Tongue (tissue), 3 donors: ENCODE measurements at places on chromosomes 7 and 10. TPM values are rescaled to one million over a fixed set of nuclear protein-coding genes. Genes with fewer than 3 reads are reported as not detected.

GRCh38 chr7:135313971-135314370, 80.3 kb downstream of the STRA8 start:
- DNase-seq = no peak

DNA sequence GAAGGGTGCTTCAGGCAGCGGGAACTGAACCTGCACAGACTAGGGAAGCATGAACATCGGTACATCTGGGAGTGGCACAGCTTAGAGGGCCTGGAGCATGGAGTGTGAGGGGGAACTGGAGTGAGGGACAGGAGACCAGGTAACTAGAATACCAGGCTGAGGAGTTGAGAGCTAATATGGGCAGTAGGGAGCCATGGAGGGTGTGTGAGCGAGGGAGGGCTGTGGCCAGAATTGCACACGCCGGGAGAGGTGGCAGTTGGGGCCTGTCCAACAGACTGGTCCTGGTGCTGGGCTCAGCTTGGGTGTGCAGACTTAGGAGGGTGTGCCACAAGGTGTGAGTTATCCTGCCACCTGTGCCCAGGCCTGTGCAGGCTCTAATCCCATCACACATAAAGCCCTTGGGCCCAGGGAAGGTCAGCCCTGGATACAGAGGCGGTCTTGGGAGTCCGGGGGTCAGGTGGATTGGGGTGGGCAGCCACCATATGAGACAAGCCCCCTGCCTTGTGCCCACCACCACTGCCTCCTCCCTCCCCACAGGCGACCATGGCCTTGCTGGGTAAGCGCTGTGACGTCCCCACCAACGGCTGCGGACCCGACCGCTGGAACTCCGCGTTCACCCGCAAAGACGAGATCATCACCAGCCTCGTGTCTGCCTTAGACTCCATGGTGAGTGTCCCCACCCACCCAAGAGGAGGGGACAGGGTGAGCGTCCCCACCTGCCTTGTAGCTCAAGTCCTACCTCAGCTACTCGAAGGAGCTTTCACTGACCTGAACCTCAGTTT, 54.0 kb downstream of the GTF2IRD1 start:
- no peak for DNase-seq

DNA sequence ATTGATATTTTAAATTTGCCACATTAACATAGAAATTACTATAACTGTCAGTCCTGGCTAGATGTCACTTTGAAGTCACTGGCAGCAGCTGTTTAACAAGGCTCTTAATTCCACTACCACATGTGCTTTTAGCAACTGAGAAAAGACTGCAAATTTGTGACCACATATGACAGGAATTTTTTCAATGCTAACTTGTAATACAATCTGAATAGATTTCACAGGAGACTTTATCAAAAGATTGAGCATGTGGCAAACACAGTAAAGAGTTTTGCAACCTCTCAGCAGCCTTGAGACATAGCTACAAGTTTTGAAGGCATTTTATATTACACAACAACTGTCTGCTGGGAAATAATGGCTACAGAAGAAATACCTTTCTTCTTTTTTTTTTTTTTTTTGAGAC, 73.0 kb downstream of the MICU1 start:
- peak; percentile 70 for DNase-seq

DNA sequence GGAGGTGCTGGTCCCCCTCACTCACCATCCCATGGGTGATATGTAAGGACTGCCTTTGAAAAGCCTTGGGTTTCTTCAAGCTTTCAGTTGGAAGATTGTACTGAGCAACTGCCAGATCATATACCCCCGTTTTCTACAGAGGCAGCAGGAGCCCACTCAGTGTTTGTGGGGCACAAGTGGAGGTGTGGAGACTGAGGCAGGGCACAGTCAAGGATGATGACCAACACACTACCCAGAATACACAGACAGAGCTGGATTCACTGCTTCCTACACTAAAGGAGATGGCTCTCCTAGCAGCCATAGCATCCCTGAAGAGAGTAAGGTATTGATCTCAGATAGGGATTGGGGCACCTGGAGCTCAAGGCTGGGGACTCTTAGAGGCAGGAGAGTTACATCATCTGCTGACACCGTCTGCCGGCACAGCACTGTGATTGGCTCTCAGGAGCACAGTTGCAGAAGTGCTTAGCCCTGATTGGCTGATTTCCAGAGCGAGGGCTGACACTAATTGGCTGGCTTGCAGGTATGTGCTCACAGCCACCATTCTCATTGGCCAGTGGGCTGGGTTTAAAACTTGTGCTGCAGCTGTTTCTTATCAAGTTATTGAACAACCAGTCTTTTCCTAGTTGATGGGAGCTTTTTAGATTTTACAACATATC, 77.9 kb upstream of the PFKP start:
- no peak for DNase-seq

- no peak for DNase-seq
Measured at GRCh38 chr7:96233084-96233483, 88.8 kb downstream of the SLC25A13 start.

C10orf53 gene
- not detected for total RNA-seq

OPN4 gene
- total RNA-seq = not detected

PRLHR gene
- total RNA-seq = not detected
